ENCODE measurements at places on chromosomes 5 and 9.

DNA sequence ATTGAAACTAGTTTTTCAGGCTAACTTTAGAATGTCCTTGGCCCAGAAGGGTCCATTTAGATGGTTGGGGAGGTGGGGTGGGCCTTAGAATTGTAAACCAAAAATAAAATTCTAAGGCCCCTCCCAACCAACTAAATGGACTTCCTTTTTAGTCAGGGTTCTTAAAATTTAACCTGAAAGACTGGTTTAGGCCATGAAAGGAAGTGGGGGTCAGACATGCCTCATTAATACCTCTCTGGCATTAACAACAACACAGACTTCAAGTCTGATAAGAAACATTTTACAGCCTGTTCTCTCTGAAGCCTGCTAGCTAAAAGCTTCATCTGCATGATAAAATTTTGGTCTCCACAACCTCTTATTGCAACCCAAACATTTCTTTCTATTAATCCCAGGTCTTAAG lies 65.5 kb upstream of the TNC start:
- DNase-seq: no peak

DNA sequence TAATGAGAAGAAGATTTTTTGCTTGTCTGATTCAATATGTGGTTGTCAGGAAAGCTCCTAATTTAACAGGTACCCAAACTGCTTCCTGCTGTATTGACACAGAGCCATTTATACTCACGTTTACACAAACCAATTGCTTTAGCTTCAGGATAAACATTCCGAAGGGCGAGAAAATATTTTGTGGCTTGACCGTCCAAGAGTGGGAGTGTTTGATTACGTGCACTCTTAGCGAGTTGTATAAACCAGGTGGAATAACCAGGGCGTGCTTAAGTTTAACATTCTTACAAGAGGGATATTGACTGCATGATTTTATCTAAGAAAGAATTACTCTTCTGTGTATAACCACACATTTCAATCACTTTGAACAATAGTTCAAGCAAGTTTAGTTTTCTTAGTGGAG lies 278.7 kb upstream of the TYRP1 start:
- no peak for DNase-seq

DNA sequence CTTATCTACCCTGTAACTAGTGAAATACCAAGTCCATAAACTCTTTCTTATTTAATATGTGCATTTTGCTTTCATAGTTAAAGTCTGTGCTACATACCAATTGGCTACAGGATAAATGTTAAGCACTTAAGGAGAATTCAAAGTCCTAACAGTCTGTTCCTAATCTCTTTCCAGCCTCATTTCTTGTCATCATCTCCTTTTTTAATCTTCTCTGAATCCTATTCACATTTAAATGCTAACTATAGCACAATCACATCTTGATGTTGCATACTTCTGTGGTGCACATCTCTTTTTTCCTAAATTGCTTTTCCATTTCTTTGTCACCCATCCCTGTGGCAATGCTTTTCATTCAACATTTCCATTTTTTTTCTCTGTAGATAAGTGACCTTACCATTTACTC lies 996.1 kb upstream of the TYRP1 start:
- DNase-seq: no peak

DNA sequence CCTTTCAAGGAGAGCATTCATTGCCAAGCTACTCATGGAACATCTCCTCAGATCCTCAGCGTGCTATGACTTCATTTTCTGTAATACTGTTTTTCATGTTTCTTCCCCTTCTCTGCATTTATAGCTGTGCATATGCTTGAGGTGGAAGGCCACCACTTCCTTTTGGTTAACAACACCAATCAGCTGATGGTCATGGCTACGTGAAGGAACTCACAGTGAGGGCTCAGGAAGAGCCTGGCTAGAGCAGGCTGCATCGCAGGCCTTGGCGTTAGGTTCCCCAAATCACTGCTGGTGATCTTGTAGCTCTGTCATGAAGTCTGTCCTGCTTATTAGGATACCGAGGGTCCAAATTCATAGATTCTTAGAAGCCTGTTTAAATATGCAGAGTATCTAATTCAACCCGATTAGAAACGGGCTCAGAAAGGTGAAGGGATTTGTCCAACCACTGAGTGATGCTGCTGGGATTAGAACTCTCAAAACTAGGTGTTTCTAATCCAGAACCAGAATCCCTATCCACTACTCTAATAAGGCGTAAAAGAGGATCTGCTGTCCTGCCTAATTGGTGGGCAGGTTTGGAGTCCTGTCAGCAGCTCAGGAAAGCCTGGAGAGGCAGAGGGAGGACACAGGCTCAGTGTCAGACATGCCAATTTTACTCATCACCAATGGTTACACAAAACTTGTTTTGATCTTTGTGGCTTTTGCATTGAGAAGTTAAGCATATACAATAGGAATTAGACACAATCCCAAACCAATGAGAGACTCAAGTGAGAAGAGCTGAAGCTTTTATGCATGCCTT lies 7.5 kb downstream of the SYK start:
- no peak for DNase-seq

- DNase-seq: no peak
Observed at GRCh38 chr5:42592401-42593140, 164.0 kb upstream of the CCDC152 start.

DNA sequence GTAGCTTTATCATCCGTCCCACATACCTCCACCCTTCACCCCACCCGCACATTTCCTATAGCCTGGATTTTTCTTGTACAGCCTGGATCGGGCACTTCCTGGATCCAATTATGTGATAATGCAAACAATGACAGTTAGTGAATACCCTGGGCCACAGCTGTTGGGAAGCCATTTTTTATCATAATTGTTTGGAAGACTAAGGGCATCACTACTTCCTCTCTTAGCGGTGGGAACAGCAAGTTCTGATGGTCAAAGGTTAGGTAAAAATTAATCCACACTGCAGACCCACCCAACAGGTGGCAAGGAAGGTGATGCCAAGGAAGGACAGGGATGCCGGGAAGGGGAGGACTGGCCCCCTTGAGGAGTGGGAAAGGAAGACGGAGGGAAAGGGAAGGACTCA lies 183.7 kb downstream of the SAXO1 start:
- no peak for DNase-seq

- no peak for DNase-seq
Observed at GRCh38 chr5:73420666-73421065, 27.9 kb downstream of the FOXD1 start.

GRCh38 chr5:124755565-124755964 lies 9.1 kb upstream of the ZNF608 start:
- no peak for DNase-seq

DNA sequence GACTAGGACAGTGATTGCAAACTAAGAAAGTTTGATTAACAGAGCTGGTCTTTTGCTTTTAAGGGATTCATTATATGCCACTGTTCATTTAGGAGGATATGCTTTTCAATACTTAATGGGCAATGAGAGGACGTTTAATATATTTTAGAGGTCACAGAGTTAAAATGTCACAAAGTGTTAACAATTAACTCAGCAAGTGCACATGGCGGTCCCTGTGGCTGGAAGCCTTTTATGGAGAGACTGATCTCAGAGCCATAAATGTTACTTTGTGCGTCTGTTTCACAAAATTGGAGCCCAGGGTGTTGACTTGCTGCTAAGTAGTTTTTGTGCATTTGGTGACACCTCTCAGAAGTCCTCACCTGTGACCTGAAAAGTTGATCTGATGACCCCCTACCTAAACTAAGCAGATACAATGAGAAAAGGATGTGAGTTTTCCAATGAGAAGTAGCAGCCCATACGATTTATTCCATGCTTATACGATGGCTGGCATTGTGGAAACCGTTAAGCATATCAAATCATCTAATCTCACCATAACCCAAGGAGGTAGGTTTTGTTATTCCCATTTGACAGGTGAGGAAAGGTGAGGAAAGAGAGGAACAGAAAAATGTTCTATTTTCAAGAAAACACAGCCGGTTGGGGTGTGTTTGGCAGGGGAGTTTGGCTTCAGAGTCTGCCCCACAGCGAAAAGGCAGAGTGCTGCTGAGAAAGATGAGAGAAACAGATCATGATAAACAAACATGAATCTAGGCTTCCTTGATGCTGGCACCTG lies 64.4 kb downstream of the CMYA5 start:
- no peak for DNase-seq

- DNase-seq: no peak
Observed at GRCh38 chr5:163912046-163912445, 406.6 kb downstream of the MAT2B start.

GRCh38 chr5:125976421-125977000 lies 446.7 kb upstream of the GRAMD2B start:
- no peak for DNase-seq

DNA sequence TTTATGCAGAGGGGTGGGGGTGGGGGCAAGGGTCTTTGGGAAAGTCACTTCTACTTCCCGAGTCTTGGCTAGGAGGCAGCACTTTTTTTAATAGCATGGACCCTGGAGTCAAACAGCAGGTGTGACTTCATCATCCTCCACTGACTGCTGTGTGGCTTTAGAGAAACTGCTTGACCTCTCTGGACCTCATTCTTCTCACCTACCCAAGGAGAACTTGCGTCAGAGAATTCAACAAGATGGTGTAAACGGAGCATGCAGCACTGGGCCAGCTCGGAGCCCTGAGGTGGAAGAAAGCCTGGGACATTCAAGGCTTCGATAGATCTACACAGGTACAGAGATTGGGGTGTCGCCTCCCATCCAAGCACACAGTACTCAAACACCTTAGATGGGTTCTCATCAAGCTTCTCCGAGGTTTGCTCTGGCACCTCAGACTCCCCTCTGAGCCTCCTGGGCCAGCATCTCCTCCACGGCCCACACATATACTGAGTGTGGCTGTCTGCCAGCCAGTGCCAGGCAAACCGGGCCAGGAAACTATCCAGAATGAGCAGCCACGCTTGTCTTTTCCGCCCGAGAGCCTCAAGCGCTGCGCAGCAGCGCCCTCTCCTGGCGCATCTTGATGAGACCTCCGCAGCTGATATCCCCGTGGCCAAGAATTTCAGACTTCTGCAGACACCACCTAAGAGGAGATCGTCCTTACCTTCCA lies 4.6 kb upstream of the SLC25A48 start:
- peak; percentile 56 for DNase-seq

GRCh38 chr5:139457653-139458306 lies 4.8 kb downstream of the ECSCR start:
- no peak for DNase-seq
